ENCODE measurements at places on chromosomes 4 and X. TPM values are rescaled to one million over a fixed set of nuclear protein-coding genes. Genes with fewer than 3 reads are reported as not detected.

Gene EDA2R
- 1.2 TPM for total RNA-seq

Gene CYSLTR1
- 1.6 TPM for total RNA-seq

DNA sequence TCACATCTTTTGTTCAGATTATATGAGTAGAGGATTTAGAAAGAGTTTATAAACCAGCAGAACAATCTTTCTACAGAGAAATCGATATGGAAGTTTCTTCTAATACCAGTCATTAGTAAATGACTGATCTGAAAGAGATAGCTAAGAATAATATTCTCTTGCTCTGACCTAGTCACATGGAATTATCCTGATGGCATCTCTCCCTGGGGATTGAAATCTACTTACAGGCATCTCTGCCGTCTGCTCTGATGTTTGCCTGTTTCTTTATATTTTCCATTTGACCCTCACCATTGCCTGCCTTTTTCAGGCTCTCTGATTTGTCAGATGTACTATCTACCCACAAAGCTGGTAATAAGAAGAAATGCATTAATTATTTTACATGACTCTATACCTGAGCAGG, 1157.3 kb downstream of the PCDH7 start:
- DNase-seq: no peak

GRCh38 chrX:151505796-151506195, 57.7 kb upstream of the PASD1 start:
- DNase-seq: no peak

Gene SYTL5
- not detected for total RNA-seq

GRCh38 chrX:781224-782204, 150.9 kb downstream of the SHOX start:
- DNase-seq: no peak

Gene MAGEA2
- total RNA-seq: not detected

- DNase-seq: no peak
Measured at GRCh38 chr4:147318586-147318985, 162.3 kb upstream of the EDNRA start.

- no peak for DNase-seq
Measured at GRCh38 chr4:4800646-4801408, 58.6 kb upstream of the MSX1 start.

DNA sequence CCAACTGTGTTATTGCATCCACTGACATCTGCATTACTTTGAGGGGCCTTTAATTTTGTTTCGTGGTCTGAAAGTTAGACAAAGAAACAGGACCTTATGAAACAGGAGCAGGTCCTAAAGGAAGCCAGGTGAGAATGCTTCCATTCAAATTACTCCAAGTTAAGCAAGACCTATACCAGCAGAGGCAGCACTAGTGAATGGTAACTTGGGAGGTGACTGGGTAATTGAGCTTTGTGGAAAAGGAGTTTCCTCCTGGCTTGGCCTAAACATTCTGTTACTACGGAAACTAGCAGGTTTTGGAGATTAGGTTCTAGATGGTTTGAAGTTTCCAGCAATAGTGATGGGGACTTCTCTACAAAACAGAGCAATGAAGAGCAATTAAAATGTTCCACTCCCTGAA, 173.5 kb downstream of the NKX6-1 start:
- no peak for DNase-seq

Gene MGAT4D
- total RNA-seq: not detected

Gene PAGE2B
- total RNA-seq: not detected

GRCh38 chrX:132860200-132860599, 98.2 kb downstream of the HS6ST2 start:
- no peak for DNase-seq

GRCh38 chr4:31411565-31411964, 691.4 kb downstream of the PCDH7 start:
- DNase-seq: no peak

All from left ventricle myocardium superior (tissue), 1 donor.